Stimulated activated CD8-positive, alpha-beta memory T cell treated with anti-CD3 and anti-CD28 coated beads, Interleukin-15, amount 100 ng/mL, for 1 hour (primary cell): ENCODE measurements at places on chromosomes 5 and 9.

- DNase-seq: no peak
Measured at GRCh38 chr5:775961-776861, 8.3 kb downstream of the ZDHHC11B start.

DNA sequence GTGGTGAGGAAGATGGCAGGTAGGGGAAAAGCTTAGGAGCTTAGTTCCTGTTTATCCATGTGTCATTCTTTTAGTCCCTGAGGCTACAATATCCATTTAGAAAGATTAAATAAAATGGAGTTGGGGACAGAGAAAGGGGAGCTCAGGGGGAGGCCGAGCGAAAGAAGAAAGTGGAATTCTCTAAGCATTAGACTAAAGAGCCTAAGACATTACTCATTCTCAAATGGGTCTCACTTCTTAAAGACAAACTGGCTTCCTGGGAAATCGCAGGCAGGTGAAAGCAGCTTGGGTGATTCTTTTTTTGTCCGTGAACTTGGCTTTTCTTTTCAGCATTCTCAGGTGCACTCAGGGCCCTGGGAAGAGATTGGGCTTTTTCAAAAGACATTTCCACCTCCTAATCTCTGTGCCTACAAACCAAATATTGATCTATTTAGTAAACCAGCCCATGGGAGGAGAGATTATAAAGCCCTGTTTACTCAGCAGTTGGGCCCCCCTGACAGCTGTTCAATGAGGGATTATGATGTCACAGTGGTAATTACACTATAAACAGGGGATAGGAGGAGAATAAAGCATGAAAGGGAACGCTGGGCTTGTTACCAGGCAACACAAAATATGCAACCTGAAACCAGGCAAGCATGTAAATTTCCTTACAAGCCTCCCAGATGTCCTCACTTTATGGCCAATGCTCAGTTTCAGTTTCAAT is 584.0 kb downstream of the ACTL7B start:
- no peak for DNase-seq

DNA sequence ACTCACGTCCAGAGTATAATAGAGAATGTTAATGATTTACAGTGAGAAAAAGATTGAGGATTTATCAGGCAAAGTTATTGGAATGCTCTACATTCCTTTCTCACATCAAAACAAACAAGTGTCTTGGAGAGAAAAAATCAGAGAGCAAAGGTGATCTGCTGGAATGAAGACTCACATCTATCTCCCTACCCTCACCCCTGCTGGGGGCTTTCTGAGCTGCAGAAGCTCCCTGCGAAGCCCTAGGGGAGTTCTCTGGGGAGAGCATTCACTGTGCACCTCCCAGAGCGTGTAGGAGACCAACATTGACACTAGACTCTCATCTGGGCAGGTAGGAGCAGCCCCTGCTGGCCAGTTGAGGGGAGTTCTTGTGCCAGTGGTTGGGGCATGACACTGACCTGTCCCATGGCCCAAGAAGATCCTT is 76.6 kb upstream of the ADAMTS16 start:
- DNase-seq: no peak

GRCh38 chr5:154418344-154418820 is 27.4 kb upstream of the SAP30L start:
- no peak for DNase-seq

DNA sequence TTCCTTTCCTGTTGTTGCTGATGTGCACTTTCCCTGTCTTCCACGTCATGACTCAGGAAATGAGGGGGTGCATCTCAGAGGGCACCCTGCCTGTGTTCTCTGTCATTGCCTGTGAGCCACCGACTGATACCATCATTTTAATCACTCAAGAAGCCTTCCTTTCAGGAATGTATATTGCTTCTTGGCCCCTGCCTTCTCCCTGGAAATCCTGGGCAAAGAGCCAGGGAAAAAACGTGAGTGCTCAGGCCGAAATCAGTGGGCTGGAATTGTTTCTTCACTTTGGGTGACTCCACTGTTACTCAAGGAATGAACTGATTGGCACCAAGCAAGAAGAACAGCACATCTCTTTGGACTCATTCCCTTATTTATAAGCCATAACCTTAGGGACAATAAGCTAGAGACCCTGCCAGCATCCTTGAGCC is 126.1 kb downstream of the SNX18 start:
- no peak for DNase-seq
